ENCODE measurements at places on chromosomes 5 and 9.

DNA sequence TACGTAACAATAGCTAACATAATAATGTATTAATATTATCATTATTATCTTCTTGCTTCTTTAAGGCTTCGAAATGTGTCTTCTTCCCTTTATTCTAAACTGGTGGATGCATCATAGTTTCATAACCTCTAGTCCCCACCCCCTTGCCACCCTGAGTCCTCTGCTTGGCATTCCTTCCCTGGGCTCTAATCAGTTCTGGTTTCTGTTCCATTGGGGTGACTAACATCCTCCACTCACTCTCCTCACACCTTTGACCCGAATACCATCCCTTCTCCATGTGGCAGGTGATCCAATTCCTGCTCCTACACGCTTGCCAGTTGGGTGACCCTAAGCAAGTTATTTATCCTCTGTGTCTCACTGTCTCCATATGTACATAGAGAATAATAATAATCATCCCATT is 286.1 kb downstream of the TRPM3 start:
- no peak for DNase-seq

DNA sequence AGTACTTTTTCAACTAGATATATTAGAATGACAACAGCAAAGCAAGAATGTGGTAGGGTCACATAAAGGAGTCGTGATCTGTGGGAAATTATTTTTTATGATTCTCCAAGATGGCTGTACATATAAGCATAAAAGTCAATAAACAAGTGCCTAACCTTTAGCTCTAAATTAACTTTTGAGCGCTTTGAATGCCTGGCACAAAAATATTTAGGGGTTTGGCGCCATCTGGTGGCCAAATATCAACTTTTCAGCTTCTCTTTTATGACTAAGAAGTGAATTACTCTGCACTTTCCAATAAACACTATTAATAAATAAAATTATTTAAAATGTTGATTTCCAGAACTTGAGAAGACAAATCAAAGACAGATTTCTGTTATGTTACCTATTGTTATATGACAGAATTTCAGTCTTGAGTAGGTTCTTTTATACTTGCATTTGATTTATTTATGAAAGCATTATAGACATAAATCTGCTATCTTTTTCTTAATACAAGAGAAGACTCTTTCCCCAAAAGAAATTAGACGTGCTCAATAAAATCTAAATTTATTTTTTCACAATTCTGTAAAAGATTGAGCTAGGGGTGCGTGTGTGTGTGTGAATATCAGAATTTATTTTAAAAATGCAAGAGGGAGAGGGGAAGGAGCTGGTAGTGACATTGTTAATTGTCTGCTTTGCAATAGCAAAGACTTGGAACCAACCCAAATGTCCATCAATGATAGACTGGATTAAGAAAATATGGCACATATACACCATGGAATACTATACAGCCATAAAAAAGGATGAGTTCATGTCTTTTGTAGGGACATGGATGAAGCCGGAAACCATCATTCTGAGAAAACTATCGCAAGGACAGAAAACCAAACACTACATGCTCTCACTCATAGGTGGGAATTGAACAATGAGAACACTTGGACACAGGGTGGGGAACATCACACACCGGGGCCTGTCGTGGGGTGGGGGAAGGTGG is 36.7 kb upstream of the ARRDC3 start:
- peak; percentile 46 for DNase-seq

GRCh38 chr5:64166201-64166959 is 737 bp downstream of the RNF180 start:
- no peak for DNase-seq

DNA sequence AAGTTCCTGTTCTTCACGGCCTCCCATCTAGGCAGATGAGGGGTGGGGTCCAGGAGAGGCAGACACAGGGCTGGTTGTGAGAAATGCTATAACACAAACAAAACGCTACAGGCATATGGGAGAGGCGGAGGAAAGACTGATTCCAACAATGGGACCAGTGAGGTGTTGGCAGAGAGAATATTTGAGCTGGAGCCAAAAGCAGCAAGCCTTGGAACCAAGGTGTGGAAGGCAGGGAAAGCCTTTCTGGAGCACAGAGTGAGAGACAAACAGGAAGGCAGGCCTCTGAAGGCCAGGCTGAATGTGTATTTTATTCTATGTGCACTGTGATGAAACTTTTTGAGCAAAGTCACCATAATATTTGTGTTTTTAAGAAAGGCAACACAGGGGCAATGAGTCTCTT is 2.9 kb downstream of the ATPSCKMT start:
- DNase-seq, result no peak

- no peak for DNase-seq
These were observed 13.2 kb upstream of the AUH start for GRCh38 chr9:91374939-91375338.

DNA sequence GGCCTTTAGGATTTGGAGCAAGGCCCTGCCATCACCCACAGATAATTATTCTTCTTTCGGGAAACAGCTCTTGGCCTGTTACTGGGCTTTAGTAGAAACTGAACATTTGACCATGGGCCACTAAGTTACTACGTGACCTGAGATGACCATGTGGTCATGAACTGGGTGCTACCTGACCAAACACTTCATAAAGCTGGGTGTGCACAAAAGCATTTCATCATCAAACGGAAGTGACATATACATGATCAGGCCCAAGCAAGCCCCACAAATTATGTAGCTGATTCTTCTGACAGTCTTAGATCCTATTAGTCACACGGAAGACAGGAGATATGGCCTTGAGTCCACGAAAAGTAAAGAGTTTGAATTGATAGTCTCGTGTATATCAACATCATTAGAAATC is 130.9 kb upstream of the FBN2 start:
- DNase-seq, result no peak

Data from stimulated activated CD8-positive, alpha-beta memory T cell treated with anti-CD3 and anti-CD28 coated beads, Interleukin-4, amount 100 ng/mL, for 4 hours (primary cell).